BJ (cell line): ENCODE measurements at places on chromosomes 3 and 15.

DNA sequence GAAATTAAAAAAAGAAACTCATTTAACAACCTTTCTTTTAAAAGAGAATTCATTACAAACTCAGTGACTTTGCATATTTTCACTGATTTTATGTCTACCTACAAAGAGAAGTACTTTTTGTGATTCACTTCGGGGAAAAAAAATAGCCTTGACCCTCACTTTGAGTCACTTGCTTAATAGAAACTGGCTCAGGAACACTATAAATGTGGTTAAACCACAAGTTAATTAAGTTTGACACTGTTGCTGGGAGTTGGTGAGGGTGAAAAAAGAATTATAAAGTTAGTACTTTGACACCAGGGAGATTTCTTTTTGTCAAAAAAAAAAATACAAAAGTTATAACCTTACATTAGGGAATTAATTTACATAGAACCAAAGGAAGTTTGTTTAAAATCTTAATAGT lies 810.9 kb downstream of the NR2F2 start:
- no peak for DNase-seq

DNA sequence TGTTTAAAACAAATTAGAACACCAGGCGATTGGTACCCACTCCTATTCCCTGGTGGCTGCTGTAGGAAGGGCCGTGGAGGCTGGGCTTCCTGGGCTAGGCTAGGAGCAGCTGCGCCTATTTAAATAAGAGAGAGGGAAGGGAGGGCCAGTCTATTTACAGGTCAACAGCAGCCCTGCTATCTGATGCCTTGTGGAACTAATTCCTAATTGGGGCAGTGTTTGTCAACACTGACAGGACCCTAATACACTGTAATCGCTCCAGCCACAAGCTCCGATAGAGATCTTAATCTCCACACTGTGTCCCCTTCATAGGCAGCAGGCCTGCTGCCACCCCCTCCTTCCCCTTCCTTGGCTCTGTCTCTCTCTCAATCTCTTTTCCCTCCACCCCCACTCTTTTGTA lies 116.9 kb upstream of the SOX14 start:
- DNase-seq: no peak

DNA sequence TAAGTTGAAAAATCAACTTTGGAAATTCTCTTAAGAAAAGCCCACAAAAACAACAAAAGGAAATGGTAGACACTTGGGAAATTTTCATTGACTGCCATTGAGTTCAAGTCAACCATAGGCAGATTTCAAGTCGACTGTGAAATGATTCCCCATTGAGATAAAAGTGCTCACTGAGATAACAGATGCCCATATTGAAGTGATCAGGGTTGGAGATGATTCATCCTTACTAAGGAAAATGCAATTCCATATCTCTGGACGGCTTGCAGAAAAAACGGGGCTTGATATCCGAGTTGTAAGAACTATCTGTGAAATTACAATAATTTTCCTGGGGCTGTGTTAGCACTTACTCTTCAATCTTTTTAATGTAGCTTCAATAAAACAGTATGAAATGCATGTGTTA lies 373.1 kb upstream of the THRB start:
- DNase-seq: no peak

DNA sequence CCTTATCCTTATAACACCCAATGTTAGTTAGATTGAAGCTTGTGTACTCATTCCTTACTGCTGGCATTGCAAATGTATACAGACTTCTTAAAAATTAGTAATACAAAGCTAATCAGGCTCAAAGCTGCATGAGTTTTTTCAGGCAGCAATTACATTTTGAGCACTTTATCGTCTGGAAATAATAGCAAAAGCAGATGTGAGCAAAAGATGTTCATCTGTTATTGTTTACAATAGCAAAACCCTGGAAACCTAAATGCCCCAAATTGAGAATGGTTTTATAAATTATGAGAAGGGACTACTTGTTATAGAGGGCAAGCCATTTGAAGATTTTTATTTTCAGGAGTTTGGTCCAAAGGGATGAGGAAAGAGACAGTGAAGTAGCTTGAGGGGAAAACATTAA lies 126.4 kb downstream of the GADL1 start:
- DNase-seq: no peak

DNA sequence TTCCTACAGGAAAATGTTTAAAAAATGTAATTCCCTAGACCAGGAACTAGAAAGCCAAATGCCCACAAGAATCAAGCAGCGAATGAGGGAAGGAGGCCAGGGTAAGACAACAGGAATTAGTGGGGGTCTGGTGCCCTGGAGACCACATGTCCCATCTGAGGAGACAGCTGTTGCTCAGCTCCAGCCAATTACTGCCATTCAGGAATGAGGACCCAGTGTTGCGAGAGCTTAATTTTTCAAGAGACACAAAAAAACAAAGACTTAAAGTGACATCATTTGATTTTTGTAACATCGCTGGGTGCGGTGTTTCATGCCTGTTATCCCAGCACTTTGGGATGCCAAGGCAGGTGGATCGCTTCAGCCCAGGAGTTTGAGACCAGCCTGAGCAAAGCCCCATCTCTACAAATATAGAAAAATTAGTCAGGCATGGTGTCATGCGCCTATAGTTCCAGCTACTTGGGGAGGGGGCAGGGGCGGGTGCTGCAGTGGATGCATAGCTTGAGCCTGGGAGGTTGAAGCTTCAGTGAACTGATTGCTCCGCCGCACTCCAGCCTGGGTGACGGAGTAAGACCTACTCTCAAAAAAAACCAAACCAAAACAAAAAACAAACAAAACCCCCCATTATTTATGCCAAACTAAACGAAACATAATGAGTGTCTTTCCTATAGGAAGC lies 52.8 kb upstream of the LRIG1 start:
- DNase-seq: no peak

GRCh38 chr15:63722204-63722808 lies 111.4 kb downstream of the HERC1 start:
- peak; percentile 13 for DNase-seq

DNA sequence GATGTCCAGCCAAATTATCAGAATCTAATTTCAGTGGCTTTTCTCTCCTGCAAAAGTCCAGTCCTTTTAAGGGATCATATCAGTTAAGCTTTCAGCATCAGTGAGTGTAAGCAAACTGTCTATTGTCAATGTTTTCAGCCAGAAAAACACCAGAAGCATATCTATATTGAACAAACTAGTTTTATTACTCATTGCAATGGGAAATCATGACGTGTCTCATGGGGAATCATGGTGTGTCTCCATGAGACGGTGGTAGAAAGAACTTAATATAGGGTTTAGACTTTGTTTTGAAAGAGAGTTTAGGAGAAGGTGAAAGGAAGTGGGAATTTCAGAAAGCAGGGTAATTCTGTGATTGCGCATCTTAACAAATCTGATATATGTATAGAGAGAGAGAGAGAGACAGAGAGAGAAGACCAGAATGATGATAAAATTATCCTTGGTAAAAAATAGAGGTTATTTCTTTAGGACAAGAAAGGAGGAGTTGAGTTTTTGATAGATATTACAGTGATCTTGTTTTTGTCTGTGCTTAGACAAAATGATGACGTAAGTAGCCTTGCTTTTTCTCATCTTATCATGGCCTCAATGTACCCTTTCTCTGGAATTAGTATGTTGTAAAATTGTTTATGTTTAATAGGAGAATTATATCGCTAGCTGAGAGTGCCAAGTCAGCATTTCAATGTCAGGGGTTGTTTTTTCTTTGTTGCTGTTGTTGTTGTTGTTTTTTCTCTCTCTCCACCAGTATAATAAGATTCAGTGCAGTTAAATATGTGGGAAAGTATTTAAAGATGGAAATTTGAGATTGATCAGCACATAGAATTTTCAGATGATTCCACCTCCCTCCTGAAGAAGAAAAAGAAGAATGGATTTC lies 129.9 kb upstream of the OSTN start:
- DNase-seq: no peak

DNA sequence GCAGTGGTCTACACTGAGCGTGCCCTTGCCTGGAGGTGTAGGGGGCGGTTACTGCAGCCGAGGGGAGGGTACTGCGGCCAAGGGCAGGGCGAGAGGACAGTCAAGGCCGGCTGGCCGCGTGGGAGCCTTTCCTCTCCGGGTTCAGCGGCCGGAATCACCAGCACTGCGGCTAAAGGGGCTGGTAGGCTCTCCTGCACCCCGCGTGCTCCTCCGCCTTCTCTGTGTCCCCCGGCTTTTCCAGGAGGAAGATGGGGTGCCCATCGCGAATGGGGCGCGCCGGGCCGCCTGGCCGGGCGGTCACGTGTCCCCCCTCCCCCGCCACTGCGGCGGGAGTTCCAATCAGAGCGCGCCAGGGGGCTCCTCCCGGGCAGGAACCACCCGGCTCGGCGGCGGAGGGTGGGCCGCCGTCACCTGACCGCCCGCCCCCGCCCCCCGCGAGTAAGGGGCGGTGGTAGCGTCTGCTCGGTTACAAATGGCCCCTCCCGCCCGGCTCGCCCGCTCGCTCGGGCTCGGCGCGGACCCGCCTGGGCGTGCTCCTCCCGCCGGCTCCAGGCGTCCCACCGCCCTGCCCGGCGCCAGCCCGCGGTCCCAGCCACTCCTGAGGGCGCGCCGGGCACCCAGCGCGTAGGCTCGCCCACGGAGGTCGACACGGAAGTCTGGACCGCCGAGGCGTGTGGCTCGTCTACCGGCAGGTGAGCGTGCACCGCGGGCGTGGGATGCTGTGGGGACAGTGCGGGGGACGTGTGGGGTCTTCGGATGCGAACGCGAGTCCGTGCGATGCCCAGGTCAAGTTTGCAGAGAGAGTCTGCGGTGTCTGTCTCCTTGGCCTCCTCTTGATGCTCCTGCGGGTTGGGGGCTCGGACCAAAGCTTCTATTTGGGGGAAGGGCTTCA lies 242.6 kb upstream of the TOPAZ1 start:
- DNase-seq: no peak

GRCh38 chr3:157785102-157785826 lies 282.0 kb upstream of the VEPH1 start:
- peak; percentile 81 for DNase-seq

GRCh38 chr3:60497902-60498301 lies 753.4 kb downstream of the FHIT start:
- DNase-seq: no peak

DNA sequence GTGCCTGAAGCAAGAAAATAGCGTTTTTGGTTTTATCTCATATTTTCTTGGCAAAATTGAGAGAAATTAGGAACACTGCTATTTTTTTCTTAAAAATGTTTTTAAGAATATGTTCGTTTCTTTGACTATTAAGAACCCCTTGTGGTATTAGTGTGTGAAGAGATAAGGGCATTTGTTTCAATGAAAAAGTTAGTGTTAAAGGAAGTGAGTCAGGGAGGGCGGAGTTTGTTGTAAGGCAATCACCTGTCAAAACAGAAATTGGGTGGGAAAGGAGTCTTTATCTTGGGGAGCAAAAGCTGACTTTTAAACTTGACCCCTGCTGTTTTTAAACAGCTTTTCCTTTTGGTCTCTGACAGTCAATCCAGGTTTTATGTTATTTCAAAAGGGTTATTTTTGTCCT lies 4.2 kb downstream of the RAP2B start:
- DNase-seq: no peak

- DNase-seq: peak; percentile 93
Observed at GRCh38 chr3:184568924-184569829, 7.6 kb downstream of the EPHB3 start.

DNA sequence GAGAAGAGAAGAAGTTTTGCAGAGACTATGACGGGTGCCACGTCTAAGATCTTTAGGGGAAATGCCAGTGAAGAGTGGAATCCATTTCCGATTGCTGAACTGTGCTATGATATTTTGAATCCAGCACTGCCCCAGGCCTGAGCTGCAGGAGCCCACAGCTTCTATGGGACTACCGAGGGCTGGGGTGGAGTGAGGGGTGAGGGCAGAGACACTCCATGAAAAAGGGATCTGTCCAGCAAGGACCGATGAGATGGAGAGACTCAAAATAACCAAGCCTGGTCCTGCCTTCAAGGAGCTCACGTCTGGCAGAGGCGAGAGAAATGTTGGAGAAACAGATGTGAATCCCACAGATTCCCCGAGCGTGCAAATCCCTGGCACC lies 79.8 kb upstream of the MEF2A start:
- no peak for DNase-seq

DNA sequence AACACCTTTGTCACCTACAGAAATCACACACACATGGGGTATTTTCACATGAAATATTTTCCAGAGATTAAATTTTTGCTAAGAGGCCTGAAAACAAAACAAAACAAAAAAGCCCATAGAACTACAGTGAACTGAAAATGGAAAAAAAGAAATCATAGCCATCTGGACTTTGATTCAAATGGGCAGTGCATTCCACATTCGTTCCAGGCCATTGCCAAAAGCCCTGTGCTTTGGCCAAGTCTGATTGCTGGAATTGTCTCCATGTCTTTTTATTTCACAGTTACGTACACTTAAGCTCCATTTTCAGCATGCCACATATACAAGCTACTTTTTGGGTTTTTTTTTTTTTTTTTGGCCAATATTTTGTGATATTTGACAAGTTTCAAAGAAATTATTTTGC lies 47.1 kb downstream of the TFG start:
- DNase-seq: peak; percentile 16

DNA sequence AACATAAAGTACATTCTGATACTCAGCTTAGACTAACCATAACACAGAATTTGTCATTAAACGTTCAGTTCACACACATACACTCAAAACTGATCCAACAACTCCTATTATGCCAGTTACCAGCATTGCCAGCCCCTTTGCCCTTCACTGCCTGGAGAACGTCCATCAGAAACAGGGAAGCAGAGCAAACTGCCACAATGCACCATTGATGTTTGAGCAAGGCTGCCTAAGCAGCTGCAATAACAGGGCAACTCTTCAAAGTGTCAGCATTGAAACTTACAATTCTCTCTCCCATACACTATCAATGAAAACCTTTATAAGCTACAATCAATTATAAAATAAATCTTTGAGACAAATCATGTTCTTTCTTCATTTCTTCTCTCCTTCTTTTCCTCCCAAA lies 85.1 kb downstream of the ZBTB20 start:
- no peak for DNase-seq

DNA sequence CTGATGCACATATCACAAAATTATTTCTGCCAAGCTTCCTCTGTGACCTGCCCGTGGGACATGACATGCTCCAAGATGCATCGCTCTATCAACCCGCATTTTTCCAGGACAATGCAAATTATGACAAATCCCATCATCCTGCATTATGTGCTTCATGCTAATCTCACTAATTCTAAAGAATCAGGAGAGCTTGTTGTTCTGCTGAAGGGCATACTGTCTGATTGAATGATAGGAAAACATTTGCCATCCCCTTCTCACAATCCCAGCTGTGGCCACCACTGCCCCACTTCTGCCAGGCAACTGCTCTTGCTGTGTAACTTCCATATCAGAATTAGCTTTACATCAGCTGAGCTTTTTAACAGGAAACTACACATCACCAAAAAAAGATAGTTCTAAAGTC lies 203.5 kb upstream of the NANOGP8 start:
- no peak for DNase-seq
